CD8-positive, alpha-beta T cell (primary cell): ENCODE measurements at places on chromosomes 11 and 22. TPM values are rescaled to one million over a fixed set of nuclear protein-coding genes. Genes with fewer than 3 reads are reported as not detected.

RIBC2 gene
- total RNA-seq: 0.98 TPM

ALKBH3 gene
- 14.5 TPM for total RNA-seq

SNX32 gene
- 0.52 TPM for total RNA-seq

- peak; percentile 33 for DNase-seq
Observed at GRCh38 chr11:387193-387793, 6.7 kb upstream of the PKP3 start.

DNA sequence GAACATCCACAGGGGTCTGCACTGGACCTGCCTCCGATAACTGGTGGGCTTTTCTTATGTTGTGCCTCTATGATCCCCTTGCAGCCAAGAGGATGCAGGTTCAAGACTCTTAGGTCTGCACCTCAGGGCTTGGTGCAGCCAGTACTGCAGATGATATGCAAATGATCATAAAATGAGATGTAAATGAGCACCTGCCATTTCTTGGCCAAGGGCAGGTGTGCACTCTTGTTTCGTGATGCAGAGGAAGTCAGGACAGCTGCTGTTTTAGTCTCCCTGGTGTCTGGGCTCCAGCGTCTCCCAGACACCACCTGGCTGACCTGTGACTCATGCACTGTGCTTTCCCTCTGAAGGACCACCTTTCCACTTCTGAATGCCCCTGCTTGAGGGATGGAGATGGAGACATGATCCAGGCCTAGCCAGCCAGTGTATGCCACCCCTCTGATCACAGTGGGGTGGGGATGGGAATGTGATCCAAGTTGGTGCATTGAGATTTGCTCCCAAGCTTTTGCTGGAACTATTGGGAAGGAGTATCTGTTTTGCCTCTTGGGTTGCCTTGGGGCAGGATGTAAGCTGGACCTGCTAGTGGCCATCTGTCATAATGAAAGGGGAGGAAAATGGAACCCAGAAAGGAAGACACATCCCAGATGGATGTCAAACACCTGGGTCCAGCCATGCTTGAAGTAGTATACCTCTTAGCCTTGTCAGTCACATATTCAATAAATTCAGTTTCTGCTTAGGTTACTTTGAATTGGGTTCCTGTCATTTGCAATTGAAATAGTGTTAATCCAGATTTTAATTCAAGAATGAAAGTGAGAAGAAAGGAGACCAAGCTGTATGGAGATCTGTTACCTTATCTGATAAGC, 3.3 kb upstream of the KCNJ11 start:
- DNase-seq: no peak
